ENCODE measurements at places on chromosomes 1 and 21.

DNA sequence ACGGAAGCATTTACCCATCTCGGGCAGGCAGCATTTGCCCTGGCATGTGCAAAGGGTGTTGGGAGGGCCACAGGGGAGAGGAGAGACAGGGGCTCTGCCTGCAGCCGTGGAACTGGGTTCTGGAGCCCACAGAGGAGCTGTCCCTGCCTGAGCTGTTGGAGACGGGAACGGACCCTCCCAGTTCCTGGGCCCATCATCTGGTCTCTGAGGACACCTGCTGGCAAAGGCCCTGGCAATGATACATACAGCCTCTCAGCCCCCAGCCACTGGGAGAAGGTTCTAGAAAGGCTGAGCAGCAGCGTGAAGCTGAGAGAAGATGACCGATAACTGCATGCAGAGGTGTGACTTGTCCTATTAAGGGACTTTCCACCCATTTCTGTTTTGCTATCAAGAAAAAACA lies 31.4 kb downstream of the FAAP20 start:
- DNase-seq, result no peak

DNA sequence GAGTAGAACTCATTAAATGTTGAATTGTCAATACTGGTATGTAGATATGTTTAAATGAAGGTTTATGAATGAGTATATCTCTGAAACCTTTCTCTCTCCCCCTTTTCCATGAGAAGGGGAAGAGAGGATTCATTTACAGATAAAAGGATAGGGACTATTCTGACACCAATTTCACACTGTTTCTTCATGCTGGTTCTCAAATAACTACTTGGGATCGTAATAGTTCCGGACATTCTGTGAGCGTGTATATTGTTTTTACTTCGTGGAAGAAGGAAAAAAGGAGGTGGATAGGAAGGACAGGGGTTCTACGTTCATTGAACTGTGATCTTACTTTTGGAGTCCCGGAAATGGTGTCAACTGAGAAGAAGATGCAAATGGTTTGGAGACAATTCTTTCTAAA lies 284.2 kb downstream of the GRIK1 start:
- no peak for DNase-seq

- no peak for DNase-seq
Measured at GRCh38 chr21:17636711-17637110, 24.0 kb upstream of the BTG3 start.

GRCh38 chr1:31637915-31638673 lies 6.6 kb downstream of the PEF1 start:
- no peak for DNase-seq

DNA sequence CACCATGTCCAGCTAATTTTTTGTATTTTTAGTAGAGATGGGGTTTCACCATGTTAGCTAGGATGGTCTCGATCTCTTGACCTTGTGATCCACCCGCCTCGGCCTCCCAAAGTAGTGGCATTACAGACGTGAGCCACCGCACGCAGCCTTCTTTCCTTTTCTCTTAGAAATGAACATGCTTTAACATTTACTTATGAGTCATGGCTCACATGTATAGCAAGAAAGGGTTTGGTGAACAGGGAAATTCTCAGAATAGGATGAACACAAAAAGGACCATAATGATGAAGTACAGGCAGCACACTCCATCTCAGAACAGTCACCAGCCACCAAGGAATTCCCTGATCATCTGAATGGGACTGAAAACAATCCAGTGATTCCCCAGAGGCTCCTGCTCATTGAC lies 9.4 kb upstream of the VAMP4 start:
- DNase-seq, result no peak

DNA sequence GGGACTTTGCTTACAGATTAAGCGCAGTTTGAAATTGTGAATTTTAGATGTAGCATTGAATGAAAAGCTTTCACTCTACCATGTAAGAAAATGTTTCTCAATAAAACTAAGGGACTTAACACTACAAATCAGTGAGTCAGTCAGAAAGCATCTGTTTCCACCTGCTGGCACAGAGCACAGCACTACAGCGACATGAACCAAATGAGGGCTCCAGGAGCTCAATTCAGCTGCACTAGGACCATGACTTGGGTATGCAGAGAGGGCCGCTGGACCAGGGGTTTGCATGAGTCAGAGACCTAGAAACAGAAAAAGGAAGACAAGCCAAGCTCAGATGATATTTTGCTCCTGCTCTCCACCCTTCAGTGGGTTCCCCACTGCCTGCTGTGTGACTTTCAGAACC lies 5.2 kb downstream of the SUSD4 start:
- DNase-seq, result no peak

GRCh38 chr1:59272507-59272906 lies 24.4 kb upstream of the FGGY start:
- no peak for DNase-seq

DNA sequence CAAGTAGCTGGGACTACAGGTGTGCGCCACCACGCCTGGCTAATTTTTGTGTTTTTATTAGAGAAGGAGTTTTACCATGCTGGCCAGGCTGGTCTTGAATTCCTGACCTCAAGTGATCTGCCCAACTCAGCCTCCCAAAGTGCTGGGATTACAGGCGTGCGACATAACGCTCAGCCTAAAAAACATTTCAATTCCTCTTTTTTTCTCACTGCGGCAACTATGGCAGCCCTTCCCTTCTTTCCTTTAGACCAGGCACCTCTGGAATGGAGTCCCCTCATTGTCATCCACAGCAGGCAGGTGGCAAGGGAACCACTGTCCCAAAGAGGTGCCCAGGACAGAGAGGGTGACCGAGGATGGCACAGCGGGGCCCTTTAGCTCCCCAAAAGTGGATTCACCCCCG lies 14.1 kb downstream of the CEP104 start:
- DNase-seq, result no peak

GRCh38 chr1:67793562-67793961 lies 39.7 kb downstream of the GNG12 start:
- no peak for DNase-seq

- DNase-seq, result no peak
Measured at GRCh38 chr21:26835714-26836265, 9.4 kb downstream of the ADAMTS1 start.

GRCh38 chr1:143699731-143700130 lies 272.1 kb downstream of the FAM72C start:
- no peak for DNase-seq

DNA sequence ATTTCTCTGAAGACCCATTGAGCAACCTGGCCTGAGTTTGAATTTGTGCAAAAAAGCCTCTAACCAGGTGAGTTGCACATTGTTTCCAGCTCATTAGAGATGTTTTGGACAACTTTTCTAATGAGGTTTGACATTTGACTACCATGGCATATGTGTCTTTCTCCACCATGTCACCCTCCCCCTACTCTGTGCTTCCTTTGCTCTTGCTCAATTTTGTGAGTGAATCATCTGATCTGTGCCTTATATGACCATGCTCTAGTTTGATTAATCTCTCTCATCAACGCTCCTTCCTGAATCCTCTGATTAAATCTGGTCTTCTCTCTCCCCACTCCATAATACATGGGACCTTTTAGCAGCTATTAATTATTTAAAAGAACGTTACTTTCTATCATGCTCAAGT lies 144.8 kb upstream of the SAMSN1 start:
- no peak for DNase-seq

- no peak for DNase-seq
Measured at GRCh38 chr1:61085206-61085982, 3.0 kb downstream of the NFIA start.

GRCh38 chr1:33351281-33351660 lies 30.4 kb upstream of the A3GALT2 start:
- no peak for DNase-seq

DNA sequence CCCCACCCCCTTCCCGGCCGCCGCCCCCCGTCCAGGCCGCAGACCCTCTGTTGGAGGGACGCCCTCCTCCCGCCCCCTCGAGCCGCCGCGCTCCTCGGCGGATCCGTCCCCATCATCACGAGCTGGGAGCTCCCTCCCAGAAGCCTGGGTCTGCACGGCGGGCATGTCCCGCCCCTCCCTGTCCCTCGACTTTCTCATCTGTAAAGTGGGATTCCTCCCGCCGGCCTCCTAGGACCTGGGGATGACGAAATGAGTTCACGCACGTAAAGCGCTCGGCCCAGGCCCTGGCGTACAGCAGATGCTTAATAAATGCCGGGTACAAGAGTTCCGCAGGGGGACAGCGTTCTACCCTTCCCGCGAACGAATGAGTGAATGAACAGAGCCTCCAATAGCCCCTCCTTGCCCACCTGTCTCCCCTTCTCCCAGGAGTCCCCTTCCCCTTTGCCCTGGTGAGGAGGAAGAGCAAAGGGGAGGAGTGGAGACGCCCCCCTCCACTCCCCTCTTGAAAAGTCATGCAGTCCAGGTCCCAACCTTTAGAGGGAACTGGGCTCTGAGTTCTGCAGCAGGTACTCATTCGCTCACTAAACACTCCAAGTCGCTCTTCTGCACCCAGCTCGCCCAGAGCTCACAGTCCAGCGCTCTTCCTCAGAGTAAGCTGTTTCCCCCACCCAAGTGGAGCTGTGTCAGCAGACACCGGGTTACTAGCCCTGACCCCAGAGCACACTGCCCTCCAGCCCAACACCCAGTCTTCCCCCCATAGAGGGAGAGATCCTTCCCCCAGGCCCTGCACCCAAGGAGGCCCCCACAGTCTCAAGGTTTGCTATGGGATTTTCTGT lies 16.8 kb downstream of the RAP1GAP start:
- no peak for DNase-seq

GRCh38 chr21:43939443-43940328 lies 72.4 kb upstream of the TRAPPC10 start:
- no peak for DNase-seq

- DNase-seq, result no peak
Measured at GRCh38 chr1:166116026-166116425, 50.8 kb downstream of the FAM78B start.

- no peak for DNase-seq
Measured at GRCh38 chr1:69707103-69707502, 139.4 kb downstream of the LRRC7 start.

DNA sequence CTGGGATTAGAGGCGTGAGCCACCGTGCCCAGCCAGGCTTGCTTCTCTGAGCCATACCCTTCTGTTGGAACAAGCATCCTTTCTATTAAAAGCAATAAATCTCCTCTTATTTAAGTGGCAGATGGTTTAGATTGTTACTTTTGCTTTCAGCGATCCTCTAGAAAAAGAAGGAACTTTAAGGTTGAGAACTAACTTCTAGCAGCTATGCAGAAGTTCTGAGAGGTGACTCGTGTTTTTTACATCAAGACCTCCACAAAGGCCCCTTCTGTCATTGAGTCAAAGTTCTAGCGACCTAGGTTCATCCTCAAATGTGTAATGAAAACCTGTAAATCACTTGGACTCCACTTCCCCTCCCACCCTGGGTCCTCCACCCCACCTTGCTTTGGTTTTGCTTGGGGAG lies 30.8 kb downstream of the PLEKHO1 start:
- no peak for DNase-seq

DNA sequence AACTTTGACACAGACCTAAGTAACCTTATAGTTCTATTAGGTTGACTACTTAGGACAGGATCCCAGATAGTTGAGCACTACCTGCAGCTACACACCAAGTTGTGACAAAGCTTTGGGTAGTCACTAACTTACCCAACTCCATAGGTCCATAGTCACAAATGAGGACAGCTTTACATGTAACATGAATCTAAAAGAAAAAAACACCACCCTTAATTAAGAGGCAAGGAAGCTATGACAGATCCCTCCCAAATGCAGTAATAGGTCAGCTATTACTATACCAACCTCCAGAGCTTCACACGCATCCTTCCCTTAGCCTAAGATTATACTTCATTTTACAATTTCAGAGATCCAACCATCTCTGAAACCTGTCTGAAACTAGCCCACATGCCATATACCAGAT lies 12.7 kb upstream of the RAB42 start:
- no peak for DNase-seq

DNA sequence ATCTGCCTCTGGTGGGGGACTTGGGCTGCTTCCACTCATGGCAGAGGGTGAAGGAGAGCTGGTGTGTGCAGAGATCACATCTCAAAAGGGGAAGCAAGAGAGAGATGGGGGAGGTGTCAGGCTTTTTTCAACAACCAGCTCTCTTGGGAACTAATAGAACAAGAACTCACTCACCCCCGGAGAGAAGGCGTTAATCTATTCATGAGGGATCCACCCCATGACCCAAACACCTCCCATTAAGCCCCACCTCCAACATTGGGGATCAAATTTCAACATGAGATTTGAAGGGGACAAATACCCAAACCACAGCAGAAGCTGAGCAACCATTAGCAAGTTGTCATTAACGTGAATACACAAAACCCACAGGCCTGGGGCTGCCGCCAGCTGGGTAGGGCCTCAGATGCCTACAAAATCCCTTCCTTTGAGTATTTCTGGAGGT lies 12.0 kb upstream of the VWA5B1 start:
- no peak for DNase-seq

GRCh38 chr1:217881131-217881543 lies 250.0 kb downstream of the SPATA17 start:
- no peak for DNase-seq
